ENCODE measurements at places on chromosomes 13 and 19.
A peak's percentile ranks its signal among the peaks of the same experiment; 100 is the strongest.

DNA sequence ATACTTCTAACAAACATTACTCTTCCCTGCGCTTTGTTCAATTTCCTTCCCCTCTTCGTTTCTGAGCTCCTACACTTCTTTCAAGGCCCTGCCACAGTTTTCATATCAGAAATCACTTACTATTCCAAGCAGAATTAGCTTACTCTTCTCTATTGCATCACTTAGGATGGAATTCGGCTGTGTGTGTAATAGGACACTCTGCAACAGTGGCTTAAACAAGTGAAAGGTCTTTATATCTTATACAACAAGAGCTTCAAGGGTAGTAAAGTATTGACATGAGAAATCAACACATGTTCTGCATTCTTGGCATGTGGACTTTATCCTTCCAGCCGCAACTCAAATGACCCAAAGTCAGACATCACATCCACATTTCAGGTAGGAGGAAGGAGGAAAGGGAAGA lies 279.6 kb downstream of the PCDH20 start:
- no peak for DNase-seq

DNA sequence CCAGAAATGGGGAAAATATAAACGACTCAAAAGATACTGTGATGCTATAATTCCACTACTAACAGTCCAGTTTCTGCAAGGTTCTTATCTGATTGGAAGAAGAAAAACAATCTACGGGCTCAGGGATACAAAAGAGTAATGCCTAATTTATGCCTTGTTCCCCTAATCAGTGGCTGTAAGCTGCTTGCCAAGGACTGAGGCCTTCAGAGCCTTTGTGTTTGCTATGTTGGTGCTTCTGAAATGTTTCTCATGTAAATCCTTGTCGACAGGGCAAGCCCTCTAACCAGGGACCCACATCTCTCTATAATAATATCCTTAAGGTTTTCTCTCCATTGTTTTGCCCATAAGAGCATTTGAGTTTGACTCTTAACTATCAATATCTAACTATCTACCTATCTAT lies 89.7 kb upstream of the CLDN10 start:
- DNase-seq, result no peak

DNA sequence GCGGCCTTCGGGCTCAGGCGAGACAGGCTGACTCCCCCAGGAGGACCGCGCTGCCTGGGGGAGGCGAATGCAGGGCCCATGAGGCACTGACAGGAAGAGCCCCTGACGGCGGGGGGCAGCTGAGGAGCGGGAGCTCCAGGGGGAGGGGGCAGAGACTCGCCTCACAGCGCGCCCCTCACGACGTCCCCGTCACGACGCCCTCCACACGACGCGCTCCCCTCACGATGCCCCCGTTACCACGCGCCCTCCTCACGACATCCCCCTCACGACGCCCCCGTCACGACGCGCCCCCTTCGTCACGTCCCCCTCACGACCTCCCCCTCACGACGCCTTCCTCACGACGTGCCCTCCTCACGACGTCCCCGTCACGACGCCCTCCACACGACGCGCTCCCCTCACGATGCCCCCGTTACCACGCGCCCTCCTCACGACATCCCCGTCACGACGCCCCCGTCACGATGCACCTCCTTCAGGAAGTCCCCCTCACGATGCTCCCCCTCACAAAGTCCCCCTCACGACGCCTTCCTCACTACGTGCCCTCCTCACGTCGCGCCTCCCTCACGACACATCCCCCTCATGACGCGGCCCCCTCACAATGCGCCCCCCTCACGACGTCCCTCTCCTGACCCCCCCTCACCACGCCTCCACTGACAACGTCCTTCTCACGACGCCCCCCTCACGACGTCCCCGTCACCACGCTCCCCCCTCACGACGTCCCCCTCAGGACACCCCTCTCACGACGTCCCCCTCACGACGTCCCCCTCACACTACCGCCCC lies 99.6 kb downstream of the ING1 start:
- DNase-seq, result no peak

DNA sequence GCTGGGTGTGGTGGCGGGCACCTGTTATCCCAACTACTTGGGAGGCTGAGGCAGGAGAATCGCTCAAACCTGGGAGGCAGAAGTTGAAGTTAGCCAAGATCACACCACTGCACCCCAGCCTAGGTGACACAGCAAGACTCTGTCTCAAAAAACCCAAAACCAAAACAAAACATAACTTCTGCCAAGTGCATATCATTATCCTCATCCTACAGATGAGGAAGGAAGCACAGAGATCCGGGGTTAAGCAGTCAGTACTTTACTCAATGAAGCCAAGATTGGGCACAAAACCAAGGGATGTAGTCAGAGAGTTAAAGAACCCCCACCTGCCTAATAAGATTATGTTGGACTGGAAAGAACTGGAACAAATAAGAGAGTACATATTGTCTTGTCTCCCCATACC lies 5.5 kb upstream of the TMTC4 start:
- DNase-seq, result no peak

DNA sequence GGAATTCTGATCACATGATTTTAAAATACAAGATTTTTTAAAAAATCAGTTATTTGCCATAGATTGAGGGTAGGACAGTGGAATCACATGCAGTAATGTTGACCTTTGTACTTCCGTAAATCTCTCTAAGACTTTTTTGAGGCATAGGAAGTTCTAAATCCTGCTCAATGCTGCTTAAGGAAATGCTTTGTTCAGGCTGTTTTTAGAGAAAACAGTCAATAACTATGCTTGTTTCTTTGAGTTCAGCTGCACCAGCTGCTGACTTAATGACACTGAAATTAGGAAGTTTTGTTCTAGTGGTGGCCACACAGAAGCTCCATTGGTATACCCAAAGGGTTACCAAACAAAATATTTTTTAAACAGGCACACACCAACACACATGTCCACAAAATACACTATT lies 60.9 kb downstream of the KLF12 start:
- no peak for DNase-seq

DNA sequence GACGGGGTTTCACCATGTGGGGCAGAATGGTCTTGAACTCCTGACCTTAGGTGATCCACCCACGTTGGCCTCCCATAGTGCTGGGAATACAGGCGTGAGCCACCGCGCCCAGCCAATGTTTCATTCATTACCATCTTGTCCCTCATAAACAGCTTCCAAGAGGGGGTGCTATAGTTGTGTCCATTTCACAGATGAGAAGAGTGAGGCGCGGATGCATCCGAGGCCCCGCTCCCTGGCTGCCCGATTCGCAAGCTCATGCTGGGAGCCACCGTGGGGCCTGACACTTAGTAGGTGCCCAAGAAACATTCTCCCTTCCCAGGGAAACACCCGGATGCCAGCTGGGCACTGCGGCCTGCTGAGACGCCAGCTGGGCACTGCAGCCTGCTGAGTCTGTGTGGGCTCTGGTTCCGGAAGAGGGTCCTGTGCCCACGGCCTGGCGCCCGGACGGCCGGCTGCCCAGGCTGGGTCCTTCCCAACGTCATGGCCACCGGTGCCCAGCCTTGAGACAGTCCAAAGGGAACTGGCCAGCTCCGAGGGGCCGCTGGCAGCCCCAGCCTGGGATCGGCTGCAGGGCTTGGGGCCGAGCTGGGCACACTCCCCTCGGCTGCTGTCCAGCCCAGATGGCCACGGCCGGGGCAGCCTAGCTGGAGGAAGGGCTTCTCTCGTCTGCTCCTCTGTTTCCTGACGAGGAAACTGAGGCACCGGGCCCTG lies 54.7 kb downstream of the NFIC start:
- no peak for DNase-seq

DNA sequence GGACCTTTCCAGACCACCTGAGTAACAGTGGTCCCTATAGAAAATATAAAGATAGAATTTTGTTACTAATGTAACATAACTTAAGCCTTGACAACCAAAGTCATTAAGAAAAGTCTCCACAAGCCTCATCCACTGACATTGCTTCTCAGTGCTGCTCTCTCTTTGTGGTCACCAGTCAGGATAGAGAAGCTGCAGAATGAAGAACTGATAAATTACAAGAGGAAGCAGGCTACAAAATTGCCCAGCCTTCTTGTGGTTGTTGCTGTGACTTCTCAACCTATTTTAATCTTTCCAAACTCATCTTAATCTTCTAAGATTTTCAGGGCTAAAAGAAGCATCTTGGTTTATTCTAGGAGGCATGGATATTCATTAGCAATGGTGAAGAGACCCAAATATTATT lies 343.8 kb downstream of the MZT1 start:
- DNase-seq, result no peak

DNA sequence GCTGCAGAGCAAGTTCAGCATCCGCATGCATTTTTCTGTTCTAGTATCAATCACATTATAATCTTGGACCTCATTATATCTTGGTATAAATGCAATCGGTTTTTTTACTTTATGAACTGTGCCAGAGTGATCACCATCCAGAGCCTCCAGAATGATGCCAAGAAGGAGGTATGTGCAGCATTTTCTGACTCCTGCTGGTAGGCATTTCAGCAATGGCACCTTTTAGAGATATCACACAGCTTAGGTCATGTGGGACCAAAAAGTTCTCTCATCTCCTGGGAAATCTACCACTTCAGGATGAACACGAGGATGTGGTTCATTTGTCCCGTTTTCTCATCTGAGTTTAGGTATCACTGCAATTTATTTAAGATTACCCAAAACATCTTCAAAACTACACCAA lies 220.4 kb downstream of the VWA8 start:
- DNase-seq, result no peak

DNA sequence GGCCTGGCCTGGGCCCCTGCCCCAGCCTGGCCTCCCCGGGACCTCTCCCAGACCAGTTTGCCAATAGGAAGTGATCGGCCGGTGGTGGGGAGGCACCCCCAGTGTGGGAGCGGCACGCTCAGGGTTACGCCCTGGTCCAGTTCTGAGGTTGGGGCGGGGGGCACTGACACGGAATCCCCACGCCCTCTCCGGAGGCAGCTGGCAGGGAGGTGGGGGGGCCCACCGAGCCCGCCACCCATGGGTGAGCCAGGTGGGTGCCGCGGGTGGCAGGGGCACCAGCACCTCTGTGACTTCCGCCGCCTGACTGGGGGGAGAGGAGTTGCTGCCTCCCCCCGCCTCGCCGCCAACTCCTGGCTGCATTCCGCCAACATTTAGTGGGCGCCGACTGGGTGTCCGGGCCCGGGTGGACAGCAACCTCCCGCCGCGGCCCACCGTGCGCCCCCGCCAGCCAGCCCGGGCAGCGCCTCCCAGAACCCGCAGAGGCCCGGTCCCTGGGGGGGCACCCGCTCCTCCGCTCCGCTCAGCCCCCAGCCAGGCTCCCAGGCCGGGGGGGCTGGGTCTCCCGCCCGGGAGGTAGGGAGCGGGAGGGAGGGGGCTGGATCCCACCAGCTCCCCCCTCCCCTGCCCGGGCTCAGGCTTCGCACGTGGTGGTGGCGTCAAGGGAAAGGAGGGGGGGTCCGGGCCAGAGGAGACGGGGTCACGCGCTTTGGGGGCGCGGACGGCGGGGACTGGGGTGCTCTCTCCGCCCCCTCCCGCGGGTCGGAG lies 2.0 kb downstream of the ZBTB7A start:
- DNase-seq, result peak; percentile 66

DNA sequence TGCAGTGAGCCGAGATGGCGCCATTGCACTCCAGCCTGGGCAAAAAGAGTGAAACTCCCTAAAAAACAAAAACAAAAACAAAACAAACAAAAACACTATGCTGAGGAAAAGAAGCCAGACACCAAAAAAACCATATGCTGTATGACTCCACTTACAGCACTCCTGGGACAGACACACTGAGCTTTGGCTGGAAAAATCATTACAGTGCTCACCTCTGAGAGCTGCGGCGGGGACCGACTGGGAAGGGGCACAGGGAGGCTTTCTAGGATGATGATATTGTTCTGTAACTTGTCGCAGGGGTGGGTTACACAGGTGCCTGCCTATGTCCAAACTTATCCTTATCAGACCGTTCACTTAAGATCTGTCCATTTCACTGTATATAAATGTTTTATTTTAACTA lies 7.8 kb downstream of the PNMA8A start:
- DNase-seq, result no peak

GRCh38 chr19:9014803-9015202 lies 4.6 kb upstream of the MUC16 start:
- no peak for DNase-seq

DNA sequence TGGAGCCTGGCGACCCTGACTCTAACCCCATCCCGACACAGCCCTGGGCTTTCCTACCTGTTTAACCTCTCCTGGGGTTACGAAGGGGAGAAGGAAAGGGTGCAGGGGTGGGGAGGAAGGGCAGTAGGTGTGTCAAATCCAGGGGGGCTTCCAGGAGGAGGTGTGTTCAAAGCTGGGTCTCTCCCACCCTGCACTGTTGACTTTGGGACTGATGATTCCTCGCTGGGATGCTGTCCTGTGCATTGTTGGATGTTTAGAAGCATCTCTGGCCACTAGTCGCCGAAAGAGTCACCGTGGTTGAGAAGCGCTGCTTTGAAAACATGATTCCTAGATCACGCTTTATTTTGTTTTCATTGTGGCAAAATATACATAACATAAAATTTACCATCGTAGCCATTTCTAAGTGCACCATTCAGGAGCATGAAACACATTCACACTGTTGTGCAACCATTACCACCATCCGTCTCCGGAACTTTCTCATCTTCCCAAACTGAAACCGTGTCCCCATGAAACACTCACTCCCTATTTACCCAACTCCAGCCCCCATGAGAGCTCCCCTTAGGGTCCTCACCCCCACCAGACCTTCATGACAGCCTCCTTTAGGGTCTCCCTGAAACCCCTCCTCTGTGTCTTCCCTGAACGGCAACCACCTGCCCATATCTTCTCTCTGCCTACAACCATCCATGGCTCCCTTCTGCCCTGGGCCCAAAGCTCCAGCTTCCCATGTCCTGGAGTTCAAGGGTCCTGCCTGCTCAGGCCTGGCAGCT lies 4.4 kb upstream of the FCER2 start:
- DNase-seq, result no peak

- no peak for DNase-seq
Measured at GRCh38 chr13:60335531-60335930, 61.5 kb upstream of the TDRD3 start.

- DNase-seq, result no peak
Measured at GRCh38 chr13:19158006-19158405, 23.6 kb downstream of the TUBA3C start.
